ENCODE measurements at places on chromosomes 3 and 15.

GRCh38 chr15:58608129-58608590, 141.3 kb downstream of the ADAM10 start:
- DNase-seq = no peak

- no peak for DNase-seq
Measured at GRCh38 chr3:123668906-123669305, 84.1 kb upstream of the HACD2 start.

- no peak for DNase-seq
Measured at GRCh38 chr3:24197809-24198208, 252.7 kb downstream of the NR1D2 start.

DNA sequence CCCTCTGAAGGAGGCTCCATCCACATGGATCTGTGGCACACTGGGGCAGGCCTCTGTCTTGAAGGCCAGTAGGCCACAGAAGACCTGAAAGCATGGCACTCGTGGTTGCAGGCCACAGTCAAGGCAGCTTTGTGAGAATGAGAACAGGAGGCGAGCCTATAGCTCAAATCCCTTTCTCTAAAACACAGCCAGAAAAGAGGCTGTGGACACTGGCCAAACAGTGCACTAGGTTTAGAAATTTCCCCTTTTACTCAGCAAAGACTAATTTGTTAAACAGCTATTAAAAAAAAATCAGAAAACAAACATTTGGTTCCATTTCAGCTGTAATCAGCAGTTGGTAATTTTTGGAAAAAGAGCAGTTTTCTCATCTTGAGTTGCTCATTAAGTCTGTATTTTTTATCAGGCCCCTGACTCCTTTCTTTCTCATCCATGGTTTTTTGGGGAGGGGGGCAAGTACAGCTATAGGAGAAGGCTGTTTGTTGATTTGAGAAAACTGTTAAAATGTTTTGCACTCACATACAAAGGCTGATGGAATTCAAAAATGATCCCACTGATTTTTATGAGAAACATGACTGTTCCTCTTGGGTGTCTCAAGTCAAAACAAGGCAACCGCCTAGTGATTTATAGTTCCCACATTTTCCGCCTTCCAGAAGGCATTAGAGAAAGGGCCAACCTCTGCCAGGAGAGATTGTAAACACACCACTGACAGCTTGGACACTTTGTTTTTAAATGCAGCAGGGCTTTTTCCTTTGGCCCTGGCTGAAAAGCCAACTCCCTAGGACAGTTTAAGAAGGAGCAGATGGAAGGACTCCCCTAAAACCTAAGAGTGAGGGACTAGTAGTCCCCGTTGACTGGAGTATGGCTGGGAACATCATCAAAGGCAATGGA, 28.1 kb downstream of the PARP16 start:
- DNase-seq = no peak

GRCh38 chr3:35900079-35900478, 260.8 kb downstream of the ARPP21 start:
- no peak for DNase-seq

DNA sequence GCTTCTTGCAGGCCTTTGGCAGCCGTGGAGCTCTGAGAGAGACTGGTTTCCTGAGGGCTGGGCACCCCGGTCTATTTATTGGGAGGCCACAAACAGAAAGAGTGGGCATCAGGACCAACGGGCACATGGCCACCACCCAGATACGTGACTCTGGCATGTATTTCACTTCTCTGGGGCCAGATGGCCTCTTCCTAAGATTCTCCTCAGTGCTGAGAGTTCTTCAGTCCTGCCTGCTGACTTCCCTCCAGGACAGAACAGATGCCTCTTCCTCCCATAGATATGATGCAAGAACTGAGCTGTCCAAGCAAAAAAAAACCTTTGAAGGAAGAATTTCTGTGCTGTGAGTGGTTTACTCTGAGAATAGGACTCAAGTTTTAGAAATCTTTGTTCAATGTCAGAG, 107.7 kb downstream of the IGF2BP2 start:
- no peak for DNase-seq

GRCh38 chr3:149199474-149199873, 22.2 kb downstream of the CP start:
- DNase-seq = no peak

DNA sequence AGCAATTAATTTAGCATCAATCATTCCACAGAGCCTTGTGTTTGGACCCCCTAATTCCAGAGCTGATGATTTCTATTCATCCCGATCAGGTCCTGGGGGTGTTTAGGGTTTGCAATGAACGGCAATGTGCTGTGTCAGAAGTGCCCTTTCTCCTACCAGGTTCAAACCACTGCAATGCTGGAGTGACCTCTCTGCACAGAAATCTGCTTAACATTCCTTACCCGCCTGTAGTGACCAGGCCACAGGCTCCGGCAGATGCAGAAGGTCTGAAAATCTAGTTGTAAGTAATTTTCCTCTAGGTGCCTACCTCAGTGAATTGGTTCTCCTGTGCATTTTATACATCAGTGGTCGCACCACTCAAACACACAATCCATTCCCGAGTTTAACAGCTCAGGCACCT, 725.3 kb upstream of the CFAP20DC start:
- no peak for DNase-seq

- DNase-seq = no peak
Measured at GRCh38 chr3:171354049-171354705, 106.0 kb downstream of the TNIK start.

DNA sequence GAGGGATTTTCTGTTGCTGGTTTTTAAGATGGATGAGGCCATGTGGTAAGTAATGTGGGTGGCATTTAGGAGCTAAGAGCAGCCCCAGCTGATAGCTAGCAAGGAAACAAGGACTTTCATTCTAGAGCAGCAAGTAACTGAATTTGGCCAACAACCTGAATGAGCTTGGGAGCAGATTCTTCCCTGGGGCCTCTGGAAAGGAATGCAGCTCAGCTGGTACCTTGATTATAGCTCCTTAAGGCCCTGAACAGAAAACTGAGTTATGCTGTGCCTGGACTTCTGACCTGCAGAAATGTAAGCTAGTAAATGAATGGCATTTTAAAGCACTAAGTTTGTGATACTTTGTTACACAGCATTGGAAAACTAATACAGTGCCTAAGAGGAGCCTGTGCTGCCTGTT, 565.5 kb downstream of the PDCD6IP start:
- DNase-seq = no peak

DNA sequence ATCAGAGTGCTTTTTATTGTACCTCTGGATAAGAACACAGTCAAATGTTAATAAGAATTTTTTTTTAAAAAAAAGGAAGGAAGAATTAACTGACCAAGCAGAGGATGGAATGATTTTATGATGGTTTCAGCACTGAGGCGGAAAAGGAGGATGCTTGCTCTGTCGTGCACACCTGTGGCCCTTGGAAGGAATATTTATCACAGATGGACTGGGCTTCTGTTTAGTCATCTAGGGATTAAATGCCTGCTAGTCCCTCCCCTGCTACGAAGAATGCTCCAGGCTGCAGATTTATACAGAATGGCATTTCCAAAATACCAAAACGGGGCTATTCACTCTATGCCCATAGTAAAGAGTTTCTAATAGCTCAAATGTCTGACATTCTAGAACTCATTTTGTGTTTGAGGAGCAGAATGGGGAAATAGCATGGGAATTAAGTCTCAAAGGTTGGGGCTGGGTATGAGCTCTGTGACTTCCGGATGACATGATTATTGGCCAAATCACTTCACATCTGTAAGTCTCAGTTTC, 92.8 kb upstream of the BCL6 start:
- DNase-seq = no peak

DNA sequence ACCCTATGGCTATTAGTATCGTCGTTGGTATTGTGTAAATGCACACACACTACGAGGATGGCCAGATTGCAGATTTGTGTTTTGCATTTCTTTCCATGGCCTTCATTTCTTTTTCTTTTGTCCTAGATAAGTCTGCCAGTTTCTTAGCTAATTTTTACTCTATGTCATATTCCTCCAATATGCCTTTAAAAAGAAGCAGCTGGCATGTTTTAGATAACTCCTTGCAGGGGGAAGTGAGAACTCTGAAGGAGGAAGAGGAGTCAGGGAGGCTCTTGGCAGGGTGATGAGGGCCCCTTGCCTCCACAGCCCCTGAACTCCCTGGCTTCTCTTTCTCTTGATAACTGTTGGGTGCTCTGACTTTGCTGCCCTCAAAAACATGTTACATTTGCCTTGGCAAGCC, 244.0 kb downstream of the GABRG3 start:
- DNase-seq = no peak

- no peak for DNase-seq
Measured at GRCh38 chr3:147431751-147432150, 22.6 kb downstream of the ZIC1 start.

- DNase-seq = no peak
Measured at GRCh38 chr3:37670961-37671483, 190.7 kb upstream of the CTDSPL start.

- no peak for DNase-seq
Measured at GRCh38 chr3:71185733-71186455, 397.6 kb downstream of the FOXP1 start.

DNA sequence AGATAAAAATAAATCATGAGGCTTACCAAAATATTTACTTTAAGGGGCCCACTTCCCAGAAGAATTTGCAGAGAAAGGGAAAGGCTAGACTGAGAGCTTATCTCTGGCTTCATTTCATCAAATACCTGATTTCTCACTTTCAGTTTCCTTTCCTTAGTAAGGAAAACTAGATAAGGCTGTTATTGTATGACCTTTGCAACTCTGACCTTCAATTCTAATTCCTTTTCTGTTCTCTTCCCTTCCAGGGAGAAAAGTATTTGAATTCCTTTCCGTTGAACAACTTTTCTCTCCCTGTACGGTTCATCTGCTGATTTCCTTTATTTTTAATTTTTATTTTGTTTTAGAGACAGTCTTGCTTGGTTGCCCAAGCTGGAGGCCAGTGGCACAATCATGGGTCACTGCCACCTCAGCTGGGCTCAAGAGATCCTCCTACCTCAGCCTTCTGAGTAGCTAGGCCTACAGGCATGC, 7.1 kb upstream of the PXK start:
- no peak for DNase-seq

DNA sequence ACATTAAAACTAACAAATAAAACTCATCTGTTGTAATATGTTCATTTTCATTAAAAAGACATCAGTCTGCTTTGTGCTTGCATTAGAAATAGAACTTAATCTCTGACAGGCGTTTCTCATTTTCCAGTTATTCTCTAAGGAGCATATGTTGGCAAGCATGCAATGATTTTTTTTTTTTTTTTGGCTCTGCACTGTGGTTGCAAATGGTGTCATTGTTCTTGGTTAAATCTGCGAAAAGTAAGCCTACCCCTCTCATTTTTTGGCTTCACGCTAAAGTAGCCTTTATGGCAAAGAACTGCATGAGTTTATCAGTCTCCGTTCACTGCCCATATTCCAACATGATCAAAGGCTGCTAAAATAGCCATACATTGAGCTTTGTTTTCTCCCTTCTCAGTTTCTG, 403.2 kb downstream of the MECOM start:
- no peak for DNase-seq

DNA sequence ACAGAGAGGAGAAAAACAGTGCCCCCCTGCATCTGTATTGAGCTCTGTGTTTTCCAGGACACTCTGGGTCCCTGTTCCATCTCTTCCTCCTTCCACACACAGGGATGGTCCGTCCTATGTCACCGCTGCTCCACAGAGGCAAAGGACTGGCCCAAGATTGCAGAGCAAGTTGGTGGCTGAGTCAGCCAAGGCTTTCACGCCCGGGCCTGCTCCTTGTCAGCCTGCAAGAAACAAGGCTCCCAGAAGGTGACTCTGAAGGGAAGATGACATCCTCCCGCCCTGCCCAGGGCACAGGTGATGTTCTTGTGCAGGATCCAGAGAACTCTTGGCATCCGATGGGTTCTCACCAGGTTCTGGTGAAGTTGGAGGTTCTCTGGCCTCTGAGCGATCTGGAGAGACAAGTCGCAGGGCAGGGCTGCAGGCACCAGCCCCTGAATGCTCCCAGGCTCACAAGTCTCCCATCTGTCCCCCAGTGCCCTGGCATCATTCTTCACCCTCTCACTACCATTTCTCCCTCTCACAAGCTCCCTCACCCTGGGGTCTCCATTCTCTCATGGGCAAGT, 138.6 kb downstream of the MEGF11 start:
- DNase-seq = no peak

- DNase-seq = no peak
Measured at GRCh38 chr3:129161860-129162271, 1.0 kb upstream of the ISY1 start.

DNA sequence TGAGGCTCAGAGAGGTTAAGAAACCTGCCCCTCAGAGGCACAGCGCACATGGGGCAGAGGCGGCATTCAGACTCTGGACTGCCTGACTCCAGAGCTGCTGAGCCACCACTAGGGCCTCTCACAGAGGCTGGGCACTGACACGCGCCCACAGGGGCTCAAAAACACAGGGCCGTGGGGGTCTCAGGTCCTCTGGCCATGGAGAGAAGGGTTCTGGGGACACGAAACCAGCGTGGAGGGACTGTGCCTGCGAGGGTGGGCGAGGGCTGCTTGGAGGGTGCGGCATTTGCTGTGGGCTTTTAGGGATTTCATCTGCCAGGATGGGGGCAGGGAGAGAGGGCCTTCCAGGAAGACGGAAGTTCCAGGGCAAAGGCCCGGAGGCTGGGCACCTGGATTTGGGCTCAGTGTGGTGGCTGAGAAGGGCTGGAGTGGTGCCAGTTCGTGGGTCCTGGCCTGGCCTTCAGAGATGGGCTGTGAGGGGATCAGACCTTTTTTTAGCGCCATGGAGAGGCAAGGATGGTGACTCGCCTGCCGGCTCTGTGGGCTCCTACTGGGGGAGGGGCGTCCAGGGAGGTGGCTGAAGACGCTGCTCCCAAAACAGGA, 69.6 kb downstream of the EFCAB12 start:
- DNase-seq = no peak

Measured in anterior cingulate cortex (tissue), 58 donors.